ENCODE measurements at places on chromosomes 3 and 15. TPM values are rescaled to one million over a fixed set of nuclear protein-coding genes. Genes with fewer than 3 reads are reported as not detected.

GRK7 gene
- total RNA-seq: not detected

STRA6 gene
- total RNA-seq: not detected

- no peaks in the 10 kb centered on the region for H3K27me3 ChIP-seq
- peak overlapping the region; percentile 67 for H3K27ac ChIP-seq
- no peak for DNase-seq
- H3K4me1 ChIP-seq: peaks cover 26% of the 10 kb centered on the region
- peaks cover 35% of the 10 kb centered on the region for H3K36me3 ChIP-seq
These were observed 1.9 kb upstream of the RAB43 start for GRCh38 chr3:129123314-129124060.

BUB1B gene
- 91.9 TPM for total RNA-seq

- H3K36me3 ChIP-seq: peaks cover 29% of the 10 kb centered on the region
- H3K27me3 ChIP-seq: no peaks in the 10 kb centered on the region
- H3K4me1 ChIP-seq: peaks cover 60% of the 10 kb centered on the region
- peak overlapping the region; percentile 83 for H3K27ac ChIP-seq
- peak overlapping the region; percentile 87 for H3K4me3 ChIP-seq
These were observed 562 bp downstream of the NBEAL2 start for GRCh38 chr3:46979958-46980497.

DNA sequence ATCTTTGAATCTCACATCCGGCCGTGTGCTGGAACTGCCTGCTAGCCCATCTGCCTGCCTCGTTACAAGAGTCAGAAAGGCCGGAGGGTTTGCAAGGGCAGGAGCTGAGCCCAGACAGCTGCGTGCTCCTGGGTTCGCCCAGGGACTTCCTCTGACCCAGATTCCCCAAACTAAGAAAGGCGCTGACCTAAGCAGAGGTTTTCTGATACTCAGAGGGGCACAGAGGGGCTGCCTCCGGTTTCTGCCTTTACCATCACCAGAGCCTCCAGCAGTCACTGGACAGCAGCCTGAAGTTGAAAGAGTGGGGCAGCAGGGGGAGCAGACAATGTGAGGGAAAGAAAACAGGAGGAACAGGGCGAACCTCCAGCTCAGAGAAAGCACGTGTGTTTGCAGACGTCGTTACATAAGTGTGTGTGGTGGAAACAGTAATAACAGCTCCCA lies 33.4 kb upstream of the RAD18 start:
- H3K4me3 ChIP-seq: no peak overlapping the region
- H3K27me3 ChIP-seq: no peaks in the 10 kb centered on the region
- no peaks in the 10 kb centered on the region for H3K4me1 ChIP-seq

GRCh38 chr3:184497804-184498203 lies 63.8 kb upstream of the EPHB3 start:
- no peaks in the 10 kb centered on the region for H3K4me1 ChIP-seq
- H3K27me3 ChIP-seq: peaks cover 31% of the 10 kb centered on the region
- no peak overlapping the region for H3K4me3 ChIP-seq

DNA sequence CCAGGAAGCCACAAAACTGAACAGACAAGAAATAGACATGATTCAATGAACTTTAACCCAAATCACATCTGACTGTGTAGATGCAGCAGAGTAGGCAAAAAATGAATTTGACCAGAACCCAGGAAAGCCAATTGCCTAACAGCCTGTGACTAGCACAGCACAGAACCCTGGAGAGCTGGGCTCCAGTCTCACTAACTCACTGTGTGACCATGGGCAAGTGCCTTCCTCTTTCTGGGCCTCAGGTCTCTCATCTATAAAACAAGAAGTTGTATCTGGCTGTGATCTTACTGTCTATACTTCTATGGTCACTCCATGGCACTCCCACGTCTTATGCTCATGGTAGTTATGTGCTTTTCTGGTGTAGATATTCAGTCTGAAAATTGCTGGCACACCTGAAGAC lies 48.1 kb upstream of the USP3 start:
- H3K4me3 ChIP-seq: no peak overlapping the region
- H3K27me3 ChIP-seq: peaks cover 5% of the 10 kb centered on the region
- H3K27ac ChIP-seq: no peak overlapping the region
- H3K4me1 ChIP-seq: peaks cover 12% of the 10 kb centered on the region
- no peak for DNase-seq

DNA sequence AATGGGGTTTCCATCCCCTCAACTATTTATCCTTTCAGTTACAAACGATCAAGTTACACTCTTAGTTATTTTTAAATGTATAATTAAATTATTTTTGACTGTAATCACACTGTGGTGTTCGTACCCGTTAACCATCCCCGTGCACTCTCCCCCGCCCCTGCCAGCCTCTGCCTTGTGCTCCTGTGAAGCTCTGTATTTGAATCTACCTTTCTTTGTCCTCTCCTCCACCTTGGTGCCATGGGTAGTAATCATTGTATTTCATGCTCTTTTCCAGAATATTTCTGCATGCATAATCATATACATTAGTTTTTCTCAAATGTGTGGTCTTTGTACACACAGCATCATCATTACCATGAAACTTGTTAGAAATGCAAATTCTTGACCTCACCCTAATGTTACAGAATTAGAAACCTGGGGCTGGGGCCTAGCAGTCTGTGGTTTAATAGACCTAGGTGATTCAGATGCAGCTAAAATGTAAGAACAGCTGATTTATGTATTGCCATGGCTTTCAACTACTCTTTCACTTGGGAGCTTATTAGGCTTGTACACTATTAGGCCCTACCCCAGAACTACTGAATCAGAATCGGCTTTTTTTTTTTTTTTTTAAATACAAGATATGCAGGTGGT lies 91.5 kb downstream of the STT3B start:
- no peak overlapping the region for H3K4me3 ChIP-seq
- peaks cover 70% of the 10 kb centered on the region for H3K36me3 ChIP-seq
- H3K27me3 ChIP-seq: no peaks in the 10 kb centered on the region

GRCh38 chr3:24368605-24369004 lies 126.0 kb downstream of the THRB start:
- H3K4me3 ChIP-seq: no peak overlapping the region
- H3K36me3 ChIP-seq: no peaks in the 10 kb centered on the region
- H3K27ac ChIP-seq: no peak overlapping the region

PYGO1 gene
- not detected for total RNA-seq

- H3K4me1 ChIP-seq: no peaks in the 10 kb centered on the region
- H3K27ac ChIP-seq: no peak overlapping the region
- H3K27me3 ChIP-seq: peaks cover 12% of the 10 kb centered on the region
- H3K4me3 ChIP-seq: no peak overlapping the region
These were observed 35.8 kb upstream of the ATOSA start for GRCh38 chr15:52714968-52715367.

GRCh38 chr3:9800529-9800928 lies 7.6 kb downstream of the ARPC4 start:
- no peaks in the 10 kb centered on the region for H3K27me3 ChIP-seq
- H3K4me3 ChIP-seq: no peak overlapping the region
- H3K4me1 ChIP-seq: peaks cover 23% of the 10 kb centered on the region
- peaks cover 78% of the 10 kb centered on the region for H3K36me3 ChIP-seq

GRCh38 chr3:101665357-101665756 lies 11.6 kb downstream of the ZBTB11 start:
- no peak for DNase-seq
- H3K27me3 ChIP-seq: no peaks in the 10 kb centered on the region
- H3K4me3 ChIP-seq: no peak overlapping the region
- no peaks in the 10 kb centered on the region for H3K4me1 ChIP-seq
- no peak overlapping the region for H3K27ac ChIP-seq

DNA sequence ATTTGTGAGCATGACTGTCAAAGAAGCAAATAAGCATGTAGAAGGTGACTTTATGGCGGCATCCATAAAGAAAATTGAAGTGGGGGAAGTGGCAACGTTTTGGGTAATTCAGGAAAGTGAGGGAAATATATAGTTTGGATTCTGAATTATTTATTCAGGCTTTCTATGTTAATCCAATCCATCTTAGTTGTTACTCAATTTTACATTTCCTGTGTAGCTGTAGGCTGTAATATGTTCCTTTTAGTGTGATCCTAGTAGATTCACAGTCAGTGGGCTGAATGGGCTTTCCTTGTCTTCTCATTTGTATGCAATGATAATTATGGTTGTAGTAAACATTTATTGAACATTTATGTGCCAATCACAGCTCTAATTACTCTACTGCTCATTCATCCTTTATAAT lies 654.1 kb downstream of the EDEM1 start:
- no peak overlapping the region for H3K27ac ChIP-seq
- H3K4me1 ChIP-seq: no peaks in the 10 kb centered on the region
- H3K36me3 ChIP-seq: no peaks in the 10 kb centered on the region

GRCh38 chr3:46484911-46485778 lies 12.6 kb upstream of the RTP3 start:
- H3K4me3 ChIP-seq: no peak overlapping the region
- H3K27me3 ChIP-seq: peaks cover 17% of the 10 kb centered on the region
- peaks cover 20% of the 10 kb centered on the region for H3K4me1 ChIP-seq
- no peak overlapping the region for H3K27ac ChIP-seq

GRCh38 chr15:60969658-60970057 lies 259.4 kb downstream of the RORA start:
- DNase-seq: no peak
- no peak overlapping the region for H3K27ac ChIP-seq
- no peaks in the 10 kb centered on the region for H3K36me3 ChIP-seq
- peaks cover 4% of the 10 kb centered on the region for H3K27me3 ChIP-seq
